GM23248 (cell line): ENCODE measurements at places on chromosomes 3 and 15.
A peak's percentile ranks its signal among the peaks of the same experiment; 100 is the strongest.

- DNase-seq, result peak; percentile 85
Observed at GRCh38 chr15:90956274-90957030, 1.8 kb downstream of the RCCD1 start.

GRCh38 chr15:68991723-68992122 is 22.8 kb upstream of the NOX5 start:
- no peak for DNase-seq

- DNase-seq, result peak; percentile 75
Observed at GRCh38 chr3:30768703-30769550, 125.5 kb downstream of the GADL1 start.

DNA sequence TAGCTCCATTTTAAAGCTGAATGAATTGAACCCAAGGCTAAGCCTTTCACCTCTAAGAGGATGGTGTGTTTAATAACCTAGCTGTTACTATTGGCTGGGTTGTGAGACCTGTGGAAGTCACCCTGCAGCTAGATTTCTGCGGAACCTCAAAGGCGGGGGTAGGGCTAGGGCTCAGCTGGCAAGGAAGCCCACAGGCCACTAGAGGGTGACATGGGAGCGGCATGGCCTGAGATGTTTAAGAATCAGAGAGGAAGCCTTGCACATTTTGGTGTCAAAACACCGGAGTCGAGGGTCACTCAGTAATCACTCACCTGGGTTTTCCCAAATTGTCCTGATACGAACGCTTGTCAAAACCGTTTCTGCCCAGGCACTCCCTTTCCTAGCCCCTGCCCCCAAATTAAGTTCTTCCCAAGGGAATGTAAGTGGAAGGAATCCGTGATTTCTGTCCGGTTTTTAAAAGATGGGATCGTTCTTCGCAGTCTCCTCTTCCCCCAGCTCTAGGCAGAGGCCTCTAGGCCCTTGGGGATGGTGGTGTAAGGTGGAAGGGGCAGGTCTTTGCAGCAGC is 3.8 kb upstream of the ACAD9 start:
- peak; percentile 43 for DNase-seq

DNA sequence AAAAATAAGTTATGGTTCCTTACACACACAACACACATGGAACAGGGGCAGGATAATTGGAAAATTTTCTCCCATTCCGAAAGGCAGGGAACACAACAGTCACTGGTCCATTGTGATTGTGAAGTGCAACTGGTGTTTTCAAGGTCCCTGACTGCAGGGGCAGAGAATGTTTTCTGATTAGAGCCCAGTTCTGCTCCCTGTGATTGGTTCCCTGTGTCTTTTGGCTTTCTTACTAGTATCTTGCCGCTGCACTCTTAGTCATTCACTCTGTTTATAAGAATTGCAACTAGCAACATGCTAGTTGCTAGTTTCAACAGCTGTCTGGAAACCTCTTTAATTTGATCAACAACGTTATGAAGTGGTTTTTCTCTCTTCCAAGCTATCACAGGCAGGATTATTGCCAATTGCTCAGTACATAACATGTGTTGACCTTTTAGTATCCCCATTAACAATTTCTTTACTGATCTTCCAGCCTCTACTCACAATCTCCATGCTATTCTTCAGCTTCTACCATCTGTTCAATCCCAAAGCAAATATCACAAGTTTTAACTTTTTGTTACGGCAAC is 177.5 kb downstream of the EPHA6 start:
- DNase-seq, result peak; percentile 0
